ENCODE measurements at places on chromosomes 7 and 10. TPM values are rescaled to one million over a fixed set of nuclear protein-coding genes. Genes with fewer than 3 reads are reported as not detected.

GRCh38 chr7:85561706-85562105 is 374.9 kb upstream of the SEMA3D start:
- no peak for DNase-seq

- no peak for DNase-seq
Observed at GRCh38 chr10:109919220-109919619, 4.1 kb downstream of the XPNPEP1 start.

GRCh38 chr7:82166260-82167015 is 277.1 kb downstream of the CACNA2D1 start:
- DNase-seq: no peak

GRCh38 chr7:88315522-88315921 is 8.8 kb upstream of the STEAP4 start:
- DNase-seq: no peak

ST8SIA6 gene
- 0.34 TPM for total RNA-seq
